ENCODE measurements at places on chromosomes 5 and 9. TPM values are rescaled to one million over a fixed set of nuclear protein-coding genes. Genes with fewer than 3 reads are reported as not detected.
A peak's percentile ranks its signal among the peaks of the same experiment; 100 is the strongest.

GRCh38 chr5:96658272-96658671 lies 3.9 kb upstream of the CAST start:
- H3K4me3 ChIP-seq, result no peak overlapping the region
- no peak for DNase-seq
- H3K27ac ChIP-seq, result no peak overlapping the region
- peaks cover 30% of the 10 kb centered on the region for H3K4me1 ChIP-seq
- H3K36me3 ChIP-seq, result no peaks in the 10 kb centered on the region

DNA sequence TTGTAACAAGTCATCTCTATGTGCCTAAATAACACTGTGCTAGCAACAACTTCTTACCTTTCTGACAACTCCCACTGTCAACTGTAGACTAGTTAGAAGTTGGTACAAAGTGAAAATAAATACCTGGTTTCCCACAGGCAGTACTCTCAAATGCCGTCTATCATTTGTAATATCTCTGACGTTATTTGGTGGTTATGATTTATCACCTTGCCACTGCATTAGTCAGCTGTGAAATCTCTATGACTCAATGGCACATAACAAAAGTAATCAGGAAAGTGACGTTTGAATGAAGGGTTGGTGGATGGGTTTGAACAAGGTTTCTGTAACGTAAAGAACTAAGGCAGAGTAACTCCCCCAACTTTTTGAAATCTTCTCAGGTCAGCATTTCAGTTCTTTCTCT lies 592.3 kb downstream of the MAT2B start:
- H3K27me3 ChIP-seq, result no peaks in the 10 kb centered on the region
- H3K27ac ChIP-seq, result no peak overlapping the region
- H3K4me3 ChIP-seq, result no peak overlapping the region
- H3K4me1 ChIP-seq, result no peaks in the 10 kb centered on the region
- DNase-seq, result no peak

- H3K27ac ChIP-seq, result peak overlapping the region; percentile 26
- no peaks in the 10 kb centered on the region for H3K36me3 ChIP-seq
- no peak overlapping the region for H3K4me3 ChIP-seq
- no peaks in the 10 kb centered on the region for H3K27me3 ChIP-seq
Measured at GRCh38 chr5:135635451-135635850, 56.7 kb upstream of the CXCL14 start.

GPR151 gene
- polyA plus RNA-seq, result not detected

DNA sequence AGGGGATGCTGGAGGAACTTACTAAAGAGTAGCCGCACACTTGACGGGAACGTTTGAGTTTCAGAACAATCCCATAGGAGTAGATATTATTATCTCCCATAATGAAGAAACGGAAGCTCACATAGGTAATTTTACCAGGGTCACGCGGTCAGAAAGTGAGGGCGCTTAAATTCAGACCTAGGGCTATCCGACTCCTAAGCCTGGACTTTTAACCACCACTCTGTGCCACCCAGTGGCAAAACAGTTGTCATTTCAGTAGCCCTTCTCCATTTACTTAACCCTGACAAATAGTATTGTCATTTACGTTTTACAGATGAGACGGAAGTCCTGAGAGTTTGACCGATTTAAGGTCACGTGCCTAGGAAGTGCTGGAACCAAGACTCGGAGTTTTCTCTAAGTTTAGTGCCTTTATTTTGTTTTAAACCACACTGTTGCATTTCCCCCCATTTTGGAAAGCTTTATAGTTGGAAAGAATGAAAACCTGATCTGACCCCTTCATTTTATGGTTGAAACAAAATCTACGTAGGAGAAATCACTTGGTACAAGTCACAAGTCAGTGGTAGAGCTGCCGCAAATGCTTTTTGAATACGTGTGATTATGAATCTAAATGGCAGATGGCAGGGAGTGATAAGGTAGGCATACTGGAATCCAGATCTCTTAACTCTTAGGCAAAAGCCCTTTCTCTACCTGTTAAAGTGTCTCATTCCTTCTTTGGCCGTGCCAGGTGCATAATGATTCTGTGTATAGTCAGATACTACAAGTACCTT lies 650 bp downstream of the MRRF start:
- H3K4me1 ChIP-seq, result peaks cover 29% of the 10 kb centered on the region
- H3K27ac ChIP-seq, result peak overlapping the region; percentile 96
- no peaks in the 10 kb centered on the region for H3K27me3 ChIP-seq
- DNase-seq, result peak; percentile 5
- H3K4me3 ChIP-seq, result peak overlapping the region; percentile 85

SLCO6A1 gene
- polyA plus RNA-seq, result 0.77 TPM

GRCh38 chr5:57501414-57502201 lies 19.0 kb upstream of the ACTBL2 start:
- no peak overlapping the region for H3K4me3 ChIP-seq
- H3K27me3 ChIP-seq, result no peaks in the 10 kb centered on the region
- peak; percentile 13 for DNase-seq
- H3K36me3 ChIP-seq, result no peaks in the 10 kb centered on the region
- peaks cover 28% of the 10 kb centered on the region for H3K4me1 ChIP-seq

DNA sequence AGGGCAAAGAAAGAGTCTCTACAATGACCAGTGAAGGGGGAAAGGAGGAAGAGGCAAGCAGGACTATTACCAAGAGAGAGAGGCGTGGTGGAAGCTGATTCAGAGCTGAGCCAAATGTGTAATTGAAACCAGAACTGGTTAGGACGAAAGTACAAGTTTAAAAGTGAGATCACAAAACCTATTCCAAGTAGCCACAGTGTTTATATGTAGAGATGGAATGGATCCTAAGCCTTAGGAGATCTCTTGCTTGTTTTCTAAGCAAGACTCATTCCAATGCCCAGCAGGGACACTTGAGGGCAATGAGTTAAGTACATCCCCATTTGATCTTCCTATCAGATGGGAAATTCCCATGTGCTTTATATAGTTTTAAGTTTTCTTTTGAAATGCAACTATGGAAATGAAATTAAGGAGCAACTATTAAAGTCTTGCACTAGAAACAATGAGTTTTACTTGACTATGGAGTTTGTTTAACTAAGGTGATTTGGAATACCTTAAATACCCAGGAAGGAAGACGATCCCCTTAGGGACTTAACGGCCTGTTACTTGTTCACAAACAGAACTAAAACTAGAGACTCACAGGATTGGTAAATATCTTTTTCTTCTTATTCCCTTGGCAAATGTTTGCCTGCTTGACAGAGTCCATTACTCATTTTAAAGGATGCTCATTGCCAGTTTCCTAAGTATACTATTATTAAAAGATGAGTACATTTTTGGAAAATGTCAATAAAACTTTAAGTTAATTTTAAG lies 51.1 kb upstream of the SNX2 start:
- no peaks in the 10 kb centered on the region for H3K4me1 ChIP-seq
- H3K27ac ChIP-seq, result peak overlapping the region; percentile 55
- H3K27me3 ChIP-seq, result no peaks in the 10 kb centered on the region
- DNase-seq, result no peak

ZNF608 gene
- polyA plus RNA-seq, result 12.4 TPM

- H3K4me1 ChIP-seq, result no peaks in the 10 kb centered on the region
- no peak overlapping the region for H3K27ac ChIP-seq
- no peaks in the 10 kb centered on the region for H3K36me3 ChIP-seq
- DNase-seq, result no peak
- no peak overlapping the region for H3K4me3 ChIP-seq
Measured at GRCh38 chr5:14510156-14510734, 71.3 kb upstream of the OTULINL start.

LCN2 gene
- 12.8 TPM for polyA plus RNA-seq

GRCh38 chr9:114722937-114723620 lies 41.1 kb upstream of the TEX48 start:
- no peak for DNase-seq
- no peak overlapping the region for H3K27ac ChIP-seq
- H3K27me3 ChIP-seq, result no peaks in the 10 kb centered on the region
- no peak overlapping the region for H3K4me3 ChIP-seq
- H3K4me1 ChIP-seq, result peaks cover 5% of the 10 kb centered on the region

DNA sequence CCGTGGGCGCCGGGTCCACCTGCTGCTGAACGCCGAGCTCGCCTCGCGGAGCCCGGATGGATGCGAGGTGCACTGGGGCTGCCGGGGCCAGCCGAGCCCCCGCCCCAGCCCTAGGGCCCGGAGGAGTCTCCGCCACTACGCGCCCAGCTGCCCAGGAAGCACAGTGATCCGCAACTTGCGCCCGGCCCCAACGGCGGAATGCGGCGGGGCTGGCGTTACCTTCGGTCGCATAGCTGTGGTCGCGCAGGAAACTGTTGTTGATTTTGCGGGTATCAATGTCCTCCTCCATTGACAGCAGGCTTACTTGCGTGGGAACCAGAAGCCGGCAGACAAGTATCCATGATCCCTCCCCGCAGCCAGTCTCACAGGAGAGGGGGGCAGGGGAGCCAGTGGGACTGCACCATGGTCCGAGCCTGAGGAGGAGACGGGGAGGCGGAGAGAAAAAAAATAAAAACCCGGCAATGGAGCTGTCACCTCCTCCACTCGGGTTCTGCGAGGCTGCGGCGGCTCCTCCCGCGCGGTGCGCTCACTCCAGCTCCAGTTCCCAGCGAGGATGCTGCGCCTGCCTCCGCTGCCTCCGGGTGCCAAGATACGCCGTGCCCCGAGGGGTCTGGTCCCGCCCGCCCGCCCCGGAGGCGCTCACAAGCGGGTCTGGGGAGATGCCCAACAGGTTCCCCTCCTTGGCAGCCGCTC lies 628 bp downstream of the PPP2R2B start:
- H3K27ac ChIP-seq, result no peak overlapping the region
- peak; percentile 33 for DNase-seq
- H3K36me3 ChIP-seq, result no peaks in the 10 kb centered on the region
- H3K4me1 ChIP-seq, result peaks cover 9% of the 10 kb centered on the region
- H3K4me3 ChIP-seq, result peak overlapping the region; percentile 67

PRDM9 gene
- polyA plus RNA-seq, result not detected

DNA sequence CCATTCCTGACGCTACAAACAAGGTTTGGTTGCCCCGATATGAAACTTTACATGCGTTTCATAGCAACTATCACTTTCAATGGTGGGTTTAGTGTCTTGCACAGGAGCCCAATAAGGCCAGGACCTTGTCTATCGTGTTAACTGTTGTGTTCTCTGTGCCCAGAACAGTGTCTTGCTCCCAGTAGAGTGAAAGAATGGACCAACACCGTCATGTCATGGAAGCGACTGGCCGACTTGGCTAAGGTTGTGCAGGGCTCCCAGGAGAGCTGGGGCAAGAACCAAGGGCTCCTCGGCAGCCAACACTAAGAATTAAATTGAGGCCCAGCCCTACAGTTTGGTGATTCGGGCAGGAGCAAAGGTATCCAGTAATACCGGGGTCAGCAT lies 498 bp upstream of the ARHGEF37 start:
- H3K27me3 ChIP-seq, result no peaks in the 10 kb centered on the region
- peak overlapping the region; percentile 51 for H3K27ac ChIP-seq
- no peak for DNase-seq
- H3K4me1 ChIP-seq, result peaks cover 15% of the 10 kb centered on the region
- peak overlapping the region; percentile 47 for H3K4me3 ChIP-seq

DNA sequence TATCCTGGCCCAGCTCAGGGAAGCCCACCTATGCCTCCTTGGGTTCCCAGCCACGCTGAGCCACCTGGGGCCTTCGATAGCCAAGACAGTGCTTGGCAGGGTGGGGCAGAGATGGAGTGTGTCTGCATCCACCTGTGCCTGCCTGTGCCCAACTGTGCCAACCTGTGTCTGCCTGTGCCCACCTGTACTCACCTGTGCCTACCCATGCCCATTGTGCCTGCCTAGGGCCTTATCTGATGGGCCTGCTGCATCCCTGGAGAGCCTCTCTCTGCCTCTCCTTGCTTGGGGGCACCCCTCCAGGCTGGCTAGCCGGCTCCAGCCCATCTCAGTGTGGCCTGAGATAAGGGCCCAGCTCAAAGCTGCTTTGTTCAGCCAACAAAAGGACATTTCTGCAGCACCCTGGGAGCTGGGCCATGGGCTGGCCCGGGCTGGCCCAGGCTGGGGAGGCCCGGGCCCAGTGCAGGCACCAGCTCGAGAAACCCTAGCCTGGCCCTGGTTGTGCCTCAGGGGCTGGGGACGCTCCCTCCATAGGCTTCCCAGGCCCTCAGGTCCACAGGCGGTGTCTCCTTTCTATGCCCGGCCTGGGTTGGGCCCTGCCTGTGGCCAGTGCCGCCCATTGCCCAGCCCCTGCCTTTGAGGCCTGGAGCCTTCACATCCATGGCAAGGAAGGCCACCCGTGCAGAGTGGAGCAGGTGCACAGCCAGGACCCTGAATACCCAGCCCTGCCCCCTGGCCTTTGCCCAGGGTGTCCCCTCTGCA lies 37.3 kb upstream of the NOTCH1 start:
- DNase-seq, result no peak
- H3K4me3 ChIP-seq, result no peak overlapping the region
- H3K27ac ChIP-seq, result no peak overlapping the region

DNA sequence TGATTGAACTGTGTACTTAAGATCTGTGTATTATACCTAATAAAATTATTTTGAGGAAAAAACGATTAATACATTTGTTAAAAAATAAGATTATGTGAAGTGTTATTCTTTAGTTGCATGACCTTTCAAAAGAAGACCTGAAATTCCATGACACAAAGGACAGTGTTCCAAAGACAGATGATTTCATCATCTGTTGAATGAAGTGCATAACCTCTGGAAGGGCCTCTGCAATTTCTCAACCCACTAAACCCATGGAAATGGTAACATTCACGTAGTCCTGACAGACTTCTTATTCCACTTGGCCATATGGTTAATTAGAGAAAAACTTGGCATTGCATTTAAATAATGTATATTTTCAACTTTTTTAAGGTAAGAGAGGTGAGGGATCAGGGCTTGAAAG lies 167.2 kb upstream of the CTNND2 start:
- H3K4me3 ChIP-seq, result no peak overlapping the region
- DNase-seq, result no peak
- H3K27ac ChIP-seq, result no peak overlapping the region
- no peaks in the 10 kb centered on the region for H3K36me3 ChIP-seq
- no peaks in the 10 kb centered on the region for H3K4me1 ChIP-seq

DNA sequence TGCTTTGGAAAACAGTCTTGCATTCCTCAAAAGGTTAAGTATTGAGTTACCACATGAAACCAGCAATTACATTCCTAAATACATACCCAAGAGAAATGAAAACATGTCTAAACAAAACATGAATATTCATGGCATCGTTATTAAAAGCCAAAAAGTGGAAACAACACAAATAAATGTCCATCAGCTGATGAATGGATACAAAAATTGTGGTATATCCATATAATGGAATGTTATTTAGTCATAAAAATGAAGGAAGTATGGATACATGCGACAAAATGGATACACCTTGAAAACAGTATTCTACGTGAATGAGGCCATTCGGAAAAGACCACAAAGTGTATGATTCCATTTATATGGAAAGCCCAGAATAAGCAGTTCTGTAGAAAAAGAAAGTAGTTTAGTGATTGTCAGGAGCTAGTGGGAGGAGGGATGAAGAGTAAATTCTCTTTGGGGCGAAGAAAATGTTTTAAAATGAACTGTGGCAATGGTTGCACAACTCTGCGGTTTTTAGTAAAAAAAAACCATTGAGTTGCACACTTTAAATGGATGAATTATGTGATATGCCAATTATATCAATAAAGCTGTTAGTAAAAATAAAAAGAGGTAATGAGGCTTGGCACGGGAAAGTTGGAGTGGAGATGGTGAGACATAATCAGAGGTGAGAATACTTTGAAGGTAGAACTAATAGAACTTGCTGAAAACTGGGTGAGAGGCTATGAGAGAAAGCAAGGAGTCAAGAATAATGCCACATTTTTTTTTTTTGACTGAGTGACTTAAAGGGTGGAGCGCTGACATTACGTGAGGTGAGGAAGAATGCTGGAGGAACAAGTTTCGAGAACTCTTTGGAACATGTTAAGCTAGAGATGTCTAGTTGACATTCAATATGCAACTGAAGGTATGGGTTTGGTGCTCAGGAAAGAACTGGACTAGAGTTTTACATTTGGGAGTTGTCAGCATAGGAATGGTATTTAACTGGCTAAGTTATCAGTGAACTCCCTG lies 194.9 kb upstream of the ZNF608 start:
- H3K4me1 ChIP-seq, result no peaks in the 10 kb centered on the region
- H3K27ac ChIP-seq, result no peak overlapping the region
- no peaks in the 10 kb centered on the region for H3K27me3 ChIP-seq
- no peak overlapping the region for H3K4me3 ChIP-seq
- DNase-seq, result no peak
- H3K36me3 ChIP-seq, result no peaks in the 10 kb centered on the region
